ENCODE measurements at places on chromosomes 13 and 19.

DNA sequence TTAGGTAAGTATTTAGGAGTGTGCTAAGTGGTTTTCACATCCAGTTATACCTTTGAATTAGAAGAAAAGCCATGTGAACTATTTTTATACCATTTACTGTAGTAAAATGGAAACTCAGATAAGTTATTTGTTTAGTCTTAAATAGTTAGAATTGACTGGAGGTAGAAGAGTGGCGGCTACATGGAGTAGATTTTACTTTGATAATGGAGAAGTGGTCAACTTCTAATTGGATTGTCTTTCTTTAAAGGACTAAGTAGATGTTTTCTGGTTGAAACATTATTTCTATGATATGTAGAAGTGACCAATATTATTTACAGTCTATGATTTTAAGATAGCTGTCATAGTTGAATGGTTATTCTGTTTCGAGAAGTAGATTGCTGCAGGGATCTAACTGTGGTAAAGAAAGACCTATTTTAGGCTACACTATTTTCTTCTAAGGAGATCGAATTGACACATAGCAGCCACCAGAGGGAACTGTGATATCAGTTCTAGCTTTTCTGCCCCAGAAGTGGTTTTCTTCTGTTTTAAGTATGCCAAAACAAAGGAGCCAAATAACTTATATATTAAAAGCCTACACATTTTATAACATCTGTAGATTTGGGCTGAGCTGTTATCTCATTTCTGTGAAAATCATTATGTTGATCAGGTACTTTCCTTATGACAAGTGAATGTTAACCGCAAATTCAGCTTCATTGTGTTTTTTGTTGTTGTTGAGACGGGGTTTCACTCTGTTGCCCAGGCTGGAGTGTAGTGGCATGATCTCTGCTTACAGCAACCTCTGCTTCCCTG, 26.1 kb downstream of the ZMYM2 start:
- no peaks in the 10 kb centered on the region for H3K27me3 ChIP-seq
- peak; percentile 59 for DNase-seq
- H3K4me3 ChIP-seq = no peak overlapping the region
- H3K4me1 ChIP-seq = peaks cover 25% of the 10 kb centered on the region
- peaks cover 22% of the 10 kb centered on the region for H3K36me3 ChIP-seq
- H3K27ac ChIP-seq = no peak overlapping the region

- H3K4me3 ChIP-seq = peak within 1 kb of the TSS; percentile 94
- peaks cover 22% of the 10 kb centered on the region for H3K4me1 ChIP-seq
- peaks cover 4% of the 10 kb centered on the region for H3K36me3 ChIP-seq
These were observed at the start of gene TMTC4 for GRCh38 chr13:100674572-100674871. Gene TMTC4, minus strand, starts transcription at chr13:100674795. Its CDS starts 4,433 bp downstream, at chr13:100670362.

GRCh38 chr19:41699231-41699967, 9.0 kb upstream of the CEACAM5 start:
- no peaks in the 10 kb centered on the region for H3K36me3 ChIP-seq
- no peak overlapping the region for H3K4me3 ChIP-seq
- peaks cover 7% of the 10 kb centered on the region for H3K27me3 ChIP-seq
- no peak for DNase-seq

DNA sequence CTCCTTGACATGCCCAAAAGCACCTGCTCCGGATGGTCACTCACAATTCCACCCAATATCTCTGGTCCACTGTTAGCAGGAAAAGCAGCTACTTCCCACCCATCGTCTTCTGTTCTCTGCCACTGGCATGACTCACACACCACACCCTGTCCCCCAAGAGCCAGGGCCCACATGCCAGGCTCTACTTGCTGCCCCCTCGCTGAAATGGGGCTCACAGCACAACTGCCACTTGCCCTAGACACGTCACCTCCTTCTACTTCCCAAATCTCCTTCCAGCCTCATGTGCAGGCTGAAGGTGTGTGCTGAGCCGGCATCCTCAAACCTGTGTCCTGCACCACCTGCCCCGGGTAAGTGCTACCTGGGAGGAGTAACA, 65.0 kb downstream of the TBC1D4 start:
- no peak overlapping the region for H3K27ac ChIP-seq
- H3K36me3 ChIP-seq = no peaks in the 10 kb centered on the region
- H3K4me1 ChIP-seq = no peaks in the 10 kb centered on the region

- no peak overlapping the region for H3K4me3 ChIP-seq
- H3K36me3 ChIP-seq = no peaks in the 10 kb centered on the region
- H3K27me3 ChIP-seq = no peaks in the 10 kb centered on the region
- DNase-seq = no peak
- H3K27ac ChIP-seq = no peak overlapping the region
These were observed 406.0 kb downstream of the RFC3 start for GRCh38 chr13:34223984-34224383.

DNA sequence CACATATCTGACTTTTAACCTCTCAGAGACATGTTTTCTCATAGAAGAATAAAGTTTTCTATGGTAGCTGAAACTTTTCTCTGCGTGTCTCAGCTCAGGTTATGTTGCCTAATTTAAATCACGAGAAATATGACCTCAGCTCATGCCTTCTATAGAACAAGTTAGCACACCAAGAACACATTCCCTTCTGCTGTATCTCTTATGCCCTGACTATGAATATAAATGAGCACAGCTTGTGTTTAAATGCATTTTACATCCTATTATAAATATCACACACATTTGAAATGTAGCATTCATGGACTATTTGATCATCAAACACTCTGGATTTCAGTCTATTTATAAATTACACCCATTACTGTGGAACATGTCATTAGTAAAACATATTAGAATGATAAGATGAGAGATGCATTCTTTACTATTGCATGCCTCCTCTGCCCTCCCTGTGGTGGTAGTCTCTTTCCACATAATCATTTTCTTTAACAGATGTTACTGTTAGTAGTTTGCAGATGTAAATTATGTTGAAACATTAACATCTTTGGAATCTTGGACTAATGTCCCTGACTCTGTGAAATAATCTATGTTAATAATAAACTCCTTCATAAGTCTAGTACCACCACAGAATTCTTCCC, 2044.9 kb upstream of the PCDH20 start:
- no peak overlapping the region for H3K4me3 ChIP-seq
- H3K27me3 ChIP-seq = no peaks in the 10 kb centered on the region
- no peaks in the 10 kb centered on the region for H3K4me1 ChIP-seq
- no peak for DNase-seq

DNA sequence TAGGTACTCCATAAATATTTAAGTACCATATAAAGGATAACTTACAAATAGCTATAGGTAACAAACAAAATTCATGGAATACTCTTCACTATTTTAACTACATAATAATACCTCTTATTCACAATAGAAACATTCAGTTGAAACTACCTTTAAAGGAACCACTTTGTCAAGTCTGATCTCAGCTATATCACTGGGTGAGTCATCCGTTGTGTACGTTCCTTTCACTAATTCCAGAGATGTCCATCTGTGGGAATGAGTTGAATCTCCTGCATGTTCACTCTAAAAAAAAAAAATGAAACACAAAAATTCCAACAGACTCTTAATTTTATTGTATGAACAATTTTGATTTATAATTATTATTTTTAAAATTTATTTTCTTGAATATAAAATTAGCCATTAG, 149.4 kb upstream of the FBXL3 start:
- no peak overlapping the region for H3K4me3 ChIP-seq
- peaks cover 90% of the 10 kb centered on the region for H3K36me3 ChIP-seq
- no peak overlapping the region for H3K27ac ChIP-seq
- no peaks in the 10 kb centered on the region for H3K27me3 ChIP-seq
- no peaks in the 10 kb centered on the region for H3K4me1 ChIP-seq

GRCh38 chr19:42109896-42110295, 22.4 kb downstream of the POU2F2 start:
- no peak for DNase-seq
- H3K36me3 ChIP-seq = peaks cover 41% of the 10 kb centered on the region
- H3K27ac ChIP-seq = no peak overlapping the region
- peaks cover 9% of the 10 kb centered on the region for H3K4me1 ChIP-seq
- H3K27me3 ChIP-seq = no peaks in the 10 kb centered on the region

- H3K27ac ChIP-seq = peak overlapping the region; percentile 87
- peaks cover 72% of the 10 kb centered on the region for H3K4me1 ChIP-seq
- peak overlapping the region; percentile 99 for H3K4me3 ChIP-seq
These were observed 2.9 kb downstream of the RPS11 start for GRCh38 chr19:49499030-49499670.

DNA sequence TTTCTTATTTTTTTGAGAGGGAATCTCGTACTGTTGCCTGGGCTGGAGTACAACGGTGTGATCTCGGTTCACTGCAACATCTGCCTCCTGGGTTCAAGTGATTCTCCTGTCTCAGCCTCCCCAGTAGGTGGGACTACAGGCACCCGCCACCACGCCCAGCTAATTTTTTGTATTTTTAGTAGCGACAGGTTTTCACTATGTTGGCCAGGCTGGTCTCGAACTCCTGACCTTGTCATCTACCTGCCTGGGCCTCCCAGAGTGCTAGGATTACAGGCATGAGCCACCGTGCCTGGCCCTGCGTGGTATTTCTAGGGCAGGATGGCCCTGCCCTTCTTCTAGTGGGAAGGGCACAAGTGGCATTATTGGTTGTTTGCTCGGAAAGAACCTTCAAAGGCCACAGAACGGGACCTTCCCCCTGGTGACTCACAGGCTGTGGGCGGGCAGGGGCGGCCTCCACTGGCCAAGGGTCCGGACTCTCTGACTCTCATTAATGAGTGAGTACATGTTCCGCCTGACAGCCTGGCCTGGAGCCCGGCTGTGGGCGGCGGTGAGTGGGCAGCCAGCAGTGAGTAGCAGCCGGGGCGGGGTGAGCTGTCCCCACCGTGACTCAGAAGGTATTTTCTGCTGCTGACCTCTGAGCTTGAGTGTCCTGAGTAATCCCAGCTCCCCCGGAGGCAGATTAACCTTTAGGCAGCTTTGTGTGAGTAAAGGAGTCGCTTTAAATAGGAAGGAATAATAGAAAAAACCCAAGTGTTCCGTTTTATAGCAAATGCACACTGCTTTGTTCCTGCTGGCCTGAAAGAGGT, 5.1 kb downstream of the DOT1L start:
- H3K4me1 ChIP-seq = peaks cover 67% of the 10 kb centered on the region
- DNase-seq = no peak
- H3K27me3 ChIP-seq = no peaks in the 10 kb centered on the region
- H3K36me3 ChIP-seq = peaks cover 9% of the 10 kb centered on the region
- H3K27ac ChIP-seq = peak overlapping the region; percentile 13

- no peaks in the 10 kb centered on the region for H3K36me3 ChIP-seq
- H3K4me1 ChIP-seq = peaks cover 7% of the 10 kb centered on the region
- no peak overlapping the region for H3K4me3 ChIP-seq
- no peak for DNase-seq
These were observed 8.4 kb downstream of the PPP1R14A start for GRCh38 chr19:38247734-38248268.

- H3K36me3 ChIP-seq = peaks cover 93% of the 10 kb centered on the region
- H3K4me1 ChIP-seq = peaks cover 7% of the 10 kb centered on the region
- no peak overlapping the region for H3K27ac ChIP-seq
- H3K4me3 ChIP-seq = no peak overlapping the region
These were observed 50.9 kb upstream of the C13orf46 start for GRCh38 chr13:114024603-114025404.

GRCh38 chr19:7701654-7702457, at the start of gene FCER2:
Gene FCER2, minus strand, starts transcription at chr19:7702131. Its CDS starts 2,371 bp downstream, at chr19:7699760.
- H3K27me3 ChIP-seq = no peaks in the 10 kb centered on the region
- no peaks in the 10 kb centered on the region for H3K36me3 ChIP-seq
- DNase-seq = no peak
- no peak within 1 kb of the TSS for H3K4me3 ChIP-seq
- peaks cover 40% of the 10 kb centered on the region for H3K4me1 ChIP-seq
- H3K27ac ChIP-seq = no peak within 1 kb of the TSS

GRCh38 chr13:50065712-50066111, 50.5 kb downstream of the KCNRG start:
- peaks cover 23% of the 10 kb centered on the region for H3K36me3 ChIP-seq
- no peaks in the 10 kb centered on the region for H3K4me1 ChIP-seq
- DNase-seq = no peak
- no peak overlapping the region for H3K4me3 ChIP-seq

DNA sequence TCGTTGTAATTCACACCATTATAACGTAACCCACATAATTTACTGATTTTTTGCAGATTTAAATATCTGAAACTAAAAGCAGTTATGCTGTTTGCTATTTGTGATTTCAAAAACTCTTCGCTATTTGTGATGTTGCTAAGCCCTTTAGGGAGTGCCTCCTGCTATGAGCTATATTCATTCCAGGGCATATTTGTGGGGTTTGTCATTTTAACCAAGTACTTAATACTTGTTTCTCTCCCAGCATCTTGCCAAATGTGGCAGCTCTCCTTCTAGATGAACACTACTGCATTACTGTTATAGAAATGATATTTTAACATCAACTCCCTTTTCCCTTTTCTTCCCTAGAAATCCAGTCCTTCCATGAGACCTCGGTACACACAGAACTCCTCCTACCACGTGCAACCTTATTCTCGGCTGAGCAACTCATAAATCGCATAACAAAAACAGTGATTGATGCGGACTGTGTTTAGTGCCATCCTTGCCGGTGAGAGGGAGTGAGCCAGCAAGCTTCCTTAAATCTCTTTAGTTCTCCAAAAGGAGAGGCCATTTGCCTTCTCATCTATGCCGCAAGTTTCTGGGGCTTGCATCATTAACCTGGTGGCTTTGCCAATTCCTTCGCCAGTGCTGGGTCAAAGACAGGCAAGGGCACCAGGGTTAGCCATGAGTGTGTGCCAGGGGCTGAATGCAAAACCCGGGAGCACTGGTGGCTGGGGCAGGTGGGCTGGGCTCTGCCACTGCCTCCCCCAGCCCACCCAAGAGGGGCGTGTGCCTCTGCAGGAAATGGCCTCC, 33.4 kb downstream of the RFX2 start:
- no peak overlapping the region for H3K27ac ChIP-seq
- H3K4me1 ChIP-seq = no peaks in the 10 kb centered on the region
- DNase-seq = no peak
- no peaks in the 10 kb centered on the region for H3K36me3 ChIP-seq

DNA sequence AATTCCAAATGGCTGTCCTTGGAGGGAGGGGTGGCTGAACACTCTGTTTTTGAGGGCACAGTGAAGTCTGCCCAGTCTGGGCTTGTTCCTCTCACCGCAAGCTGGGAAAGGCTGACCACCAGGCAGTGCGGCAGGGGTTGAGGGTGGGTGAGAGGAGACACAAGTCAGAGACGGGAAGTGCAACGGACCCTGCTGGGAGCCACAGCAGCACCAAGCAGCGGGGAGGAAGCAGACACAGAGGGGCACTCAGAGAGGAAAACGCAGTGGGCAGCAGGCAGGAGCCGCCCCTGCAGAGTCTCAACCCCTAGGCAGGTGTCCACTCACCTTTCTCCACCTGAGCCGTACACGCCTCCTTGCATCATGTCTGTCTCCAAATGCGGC, 15.6 kb downstream of the AKAP8L start:
- no peak overlapping the region for H3K4me3 ChIP-seq
- peaks cover 6% of the 10 kb centered on the region for H3K4me1 ChIP-seq
- no peak overlapping the region for H3K27ac ChIP-seq
- peaks cover 80% of the 10 kb centered on the region for H3K36me3 ChIP-seq

- no peak overlapping the region for H3K4me3 ChIP-seq
- no peak for DNase-seq
- H3K4me1 ChIP-seq = peaks cover 4% of the 10 kb centered on the region
- H3K36me3 ChIP-seq = no peaks in the 10 kb centered on the region
- H3K27ac ChIP-seq = no peak overlapping the region
These were observed 28.6 kb upstream of the MIR17HG start for GRCh38 chr13:91318886-91319285.

GRCh38 chr13:113497217-113497616, 6.7 kb upstream of the DCUN1D2 start:
- no peak overlapping the region for H3K4me3 ChIP-seq
- H3K27me3 ChIP-seq = no peaks in the 10 kb centered on the region
- peaks cover 20% of the 10 kb centered on the region for H3K4me1 ChIP-seq
- no peak for DNase-seq
- peaks cover 65% of the 10 kb centered on the region for H3K36me3 ChIP-seq
- H3K27ac ChIP-seq = no peak overlapping the region
